Stimulated activated CD8-positive, alpha-beta memory T cell treated with anti-CD3 and anti-CD28 coated beads, Interleukin-7, amount 100 ng/mL, for 1 hour (primary cell): ENCODE measurements at places on chromosomes 12 and 14.

DNA sequence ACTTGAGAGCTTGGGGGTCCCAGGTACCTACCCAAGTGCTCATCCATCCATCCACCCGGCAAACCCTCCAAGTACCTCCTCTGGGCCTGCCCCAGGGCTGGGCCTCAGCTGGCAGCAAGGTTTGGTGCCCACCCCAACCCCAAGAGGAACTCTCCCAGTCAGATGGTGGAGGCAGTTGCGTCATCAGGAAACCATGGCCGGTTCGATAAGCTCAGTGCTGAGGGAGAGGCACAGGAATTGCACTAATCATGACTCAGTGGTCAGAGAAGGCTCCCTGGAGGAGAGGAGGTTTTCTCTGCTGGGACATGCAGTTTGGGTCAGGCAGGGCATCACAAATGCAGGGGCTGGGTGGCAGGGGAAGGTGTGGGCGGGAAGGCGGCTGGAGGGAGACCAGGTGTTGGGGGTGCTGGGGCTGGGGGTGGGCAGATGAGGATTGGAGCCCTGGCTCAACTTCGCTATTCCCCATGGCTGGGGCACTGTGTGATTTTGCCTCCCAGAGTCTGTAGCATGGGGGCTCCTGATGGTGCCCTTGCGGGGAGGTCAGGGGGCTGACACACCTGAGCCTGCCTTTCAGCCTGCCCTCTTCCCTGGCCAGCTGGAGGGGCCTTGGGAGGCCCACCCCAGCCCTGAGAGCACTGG is 32.2 kb downstream of the SH2B3 start:
- no peak for DNase-seq

DNA sequence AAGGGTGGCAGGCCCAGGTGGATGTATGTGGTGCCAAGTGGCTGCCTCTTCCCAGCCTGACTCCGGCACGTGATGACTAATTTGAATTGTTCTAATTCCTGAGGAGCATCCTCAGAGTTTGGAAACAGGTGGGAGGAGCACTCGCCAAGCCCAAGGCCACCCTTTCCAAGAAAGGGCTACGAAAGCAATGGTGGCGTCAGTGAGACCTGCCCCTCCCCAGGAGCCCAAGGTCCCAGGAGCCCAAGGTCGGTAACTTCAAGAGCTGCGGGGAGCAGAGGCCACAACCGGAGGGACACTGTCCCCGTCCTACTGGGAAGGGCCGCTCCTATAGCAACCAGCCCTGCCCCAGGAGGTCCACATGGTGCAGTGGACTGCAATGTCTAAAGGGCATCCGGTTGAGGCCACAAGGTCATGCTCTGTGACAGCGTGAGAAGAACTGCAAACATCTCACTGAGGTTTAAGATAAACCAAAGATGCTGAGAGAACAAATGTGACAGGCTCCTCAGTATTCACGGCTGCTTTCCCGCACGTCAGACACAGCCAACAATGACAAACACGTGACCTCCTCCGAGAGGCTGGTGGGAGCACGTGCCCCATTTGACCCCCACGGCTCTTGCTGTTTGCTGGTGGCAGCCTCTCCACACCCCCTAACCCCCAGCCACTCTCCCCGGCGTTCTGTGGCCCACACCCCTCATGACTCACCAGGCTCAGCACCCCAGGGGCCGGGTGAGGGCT is 79.6 kb downstream of the ITPK1 start:
- DNase-seq = no peak

DNA sequence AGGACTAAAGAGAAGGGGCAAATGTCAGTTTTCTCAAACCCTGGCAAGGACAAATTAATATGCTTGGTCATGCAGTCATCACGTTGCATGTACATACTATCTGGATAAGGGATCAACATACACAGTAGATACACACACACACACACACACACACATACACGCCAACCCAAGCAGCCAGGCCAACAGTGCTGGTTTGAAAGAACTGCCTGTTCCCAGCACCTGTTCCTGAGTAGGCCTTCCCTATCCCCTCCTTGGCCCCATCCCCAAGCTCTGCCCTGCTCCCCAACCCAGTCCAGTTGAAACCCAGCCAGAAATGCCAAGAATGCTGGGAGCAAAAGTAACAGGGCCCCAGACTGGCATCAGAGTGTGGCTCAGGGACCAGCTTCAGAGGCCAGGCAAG is 4.4 kb downstream of the ITGA7 start:
- no peak for DNase-seq

- no peak for DNase-seq
These were observed 69.2 kb downstream of the SLC25A47 start for GRCh38 chr14:100392356-100392755.

- DNase-seq = no peak
These were observed at the start of gene CCER1 for GRCh38 chr12:90954921-90955320. CCER1 (minus strand) TSS chr12:90955176; CDS start chr12:90954742, 434 bp downstream.

GRCh38 chr14:34502001-34502400 is 37.5 kb downstream of the EAPP start:
- no peak for DNase-seq

DNA sequence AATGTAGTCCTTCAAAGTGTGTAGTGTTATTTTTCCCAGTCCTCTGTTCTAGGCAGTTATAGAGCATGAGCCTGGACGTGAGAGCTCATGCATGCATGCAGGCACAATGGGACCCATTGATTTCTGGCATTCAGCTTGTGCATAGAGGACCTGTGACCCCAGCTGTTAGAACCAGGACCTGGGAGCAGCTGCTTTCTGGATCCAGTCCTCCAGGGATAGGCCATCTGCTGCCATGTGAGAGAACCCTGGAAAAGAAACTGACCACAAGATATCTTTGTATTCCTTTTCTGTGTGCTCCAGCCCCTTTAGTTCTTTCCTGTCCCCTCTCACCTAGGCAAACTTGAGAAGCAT is 76.9 kb downstream of the SUSD6 start:
- no peak for DNase-seq

GRCh38 chr12:26555139-26555538 is 277.9 kb downstream of the ITPR2 start:
- DNase-seq = no peak

DNA sequence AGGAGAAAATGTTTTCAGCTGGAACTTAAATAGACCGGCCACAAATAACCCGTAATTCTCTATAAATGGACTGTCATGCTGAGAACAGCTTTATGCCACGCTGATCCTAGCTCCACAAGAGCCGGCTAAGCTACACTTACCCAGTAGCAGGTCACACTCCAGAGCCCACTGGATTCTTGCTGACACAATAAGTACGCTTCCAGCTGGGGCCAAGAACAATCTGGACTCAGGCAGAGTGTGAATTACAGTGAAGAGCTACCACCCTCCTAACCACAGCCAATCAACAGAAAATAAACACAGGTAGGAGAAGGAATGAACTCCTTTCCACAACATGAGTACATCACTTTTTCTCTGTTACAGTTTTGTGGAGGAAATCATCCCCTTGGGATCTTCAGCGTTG is 531.3 kb downstream of the GALC start:
- DNase-seq = no peak

- no peak for DNase-seq
These were observed 150.9 kb upstream of the SLC38A2 start for GRCh38 chr12:46523446-46523845.

DNA sequence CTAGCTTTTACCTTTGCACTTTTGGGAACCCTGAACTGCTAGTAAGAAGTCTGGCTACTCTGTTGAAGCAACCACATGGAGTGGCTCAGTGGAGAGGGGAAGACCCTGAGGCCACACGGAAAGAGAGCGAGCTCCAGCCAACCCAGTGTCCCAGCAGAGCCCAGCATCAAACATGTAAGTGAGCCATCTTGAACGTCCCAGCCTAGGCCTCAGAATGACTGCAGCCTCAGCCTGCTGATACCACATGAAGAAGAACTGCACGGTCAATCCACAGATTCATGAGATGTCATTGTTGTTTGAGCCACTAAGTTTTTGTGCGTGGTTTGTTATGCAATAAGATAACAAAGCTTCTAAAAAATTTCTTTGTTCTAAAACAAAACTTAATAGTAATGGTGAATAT is 40.2 kb downstream of the TFCP2 start:
- DNase-seq = no peak

DNA sequence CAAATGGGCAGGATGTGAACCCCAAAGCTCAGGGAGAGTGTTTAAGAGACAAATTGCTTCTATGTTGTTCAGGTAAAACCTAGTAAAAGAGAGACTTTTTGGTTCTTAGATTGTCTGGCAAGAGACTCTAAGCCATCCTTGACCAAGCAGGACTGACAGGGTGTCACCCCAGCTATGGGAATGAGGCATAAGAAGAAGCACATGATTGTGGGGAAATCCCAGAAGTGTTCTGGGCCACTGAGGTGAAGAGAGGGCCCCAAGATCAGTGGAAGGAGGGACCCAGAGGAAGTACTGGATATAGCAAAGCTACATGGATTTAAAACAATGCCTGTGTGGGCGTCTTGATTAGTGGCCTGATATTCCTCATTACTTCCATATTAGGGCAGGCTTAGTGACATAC is 99.0 kb downstream of the SAMD4A start:
- DNase-seq = no peak

DNA sequence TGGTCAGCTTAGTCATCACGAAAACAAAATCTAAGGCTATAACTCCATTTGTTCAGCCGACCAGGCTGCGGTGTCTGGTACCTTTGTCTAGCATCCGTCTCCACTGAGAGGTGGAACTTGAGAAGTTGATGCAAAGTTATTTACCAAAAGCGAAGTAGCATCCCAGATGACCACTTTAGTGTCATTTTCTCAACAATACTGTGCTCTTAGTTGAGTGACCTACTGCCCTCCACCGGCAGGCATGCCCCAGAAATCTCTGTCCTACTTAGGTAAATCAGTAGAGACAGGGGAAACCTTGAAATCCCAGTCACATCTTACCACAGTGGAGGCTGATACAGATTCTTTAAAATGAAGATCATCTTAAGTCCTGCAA is 1.3 kb upstream of the ST8SIA1 start:
- DNase-seq = no peak

GRCh38 chr12:123427036-123427769 is 9.3 kb downstream of the RILPL2 start:
- DNase-seq = no peak

- no peak for DNase-seq
These were observed 10.6 kb downstream of the AHNAK2 start for GRCh38 chr14:104967386-104968152.

DNA sequence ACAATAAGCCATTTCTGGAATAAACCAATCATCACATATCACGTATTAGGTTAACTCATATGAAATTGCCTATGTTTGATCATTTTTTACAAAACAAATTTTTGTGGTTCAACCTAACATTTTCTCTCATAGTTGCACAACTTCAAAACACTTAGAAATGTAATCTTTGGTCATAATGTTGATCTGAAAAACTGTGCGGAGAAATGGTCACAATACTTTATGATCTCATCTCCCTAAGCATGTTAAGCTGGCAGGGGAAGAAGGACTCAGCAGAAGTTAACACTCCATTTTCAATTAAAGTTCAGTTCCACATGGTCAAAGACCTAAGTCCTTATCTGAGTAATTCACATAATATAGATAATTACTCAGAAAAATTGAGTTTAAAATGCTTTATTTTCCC is 194.8 kb downstream of the CAPZA3 start:
- DNase-seq = no peak

GRCh38 chr12:10497602-10498001 is 8.1 kb upstream of the EIF2S3B start:
- DNase-seq = peak; percentile 36

DNA sequence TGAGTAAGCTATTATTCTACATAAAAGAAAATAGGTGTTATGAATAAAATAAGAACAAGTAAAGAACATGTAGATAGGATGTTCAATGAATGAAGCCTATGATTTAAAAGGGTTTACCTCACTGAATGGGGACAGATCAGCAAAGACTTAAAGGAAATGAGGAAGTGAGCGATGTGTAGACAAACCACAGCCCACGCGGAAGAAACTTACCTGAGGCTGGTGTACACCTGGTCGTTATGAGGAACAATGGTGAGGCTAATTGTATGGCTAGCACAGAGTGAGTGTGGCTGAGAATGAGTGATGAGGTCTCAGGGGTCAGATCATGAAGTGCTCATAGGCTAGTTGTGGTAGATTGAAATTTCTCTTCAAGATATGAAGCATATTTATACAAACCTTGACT is 221.7 kb downstream of the ALG10B start:
- DNase-seq = no peak

DNA sequence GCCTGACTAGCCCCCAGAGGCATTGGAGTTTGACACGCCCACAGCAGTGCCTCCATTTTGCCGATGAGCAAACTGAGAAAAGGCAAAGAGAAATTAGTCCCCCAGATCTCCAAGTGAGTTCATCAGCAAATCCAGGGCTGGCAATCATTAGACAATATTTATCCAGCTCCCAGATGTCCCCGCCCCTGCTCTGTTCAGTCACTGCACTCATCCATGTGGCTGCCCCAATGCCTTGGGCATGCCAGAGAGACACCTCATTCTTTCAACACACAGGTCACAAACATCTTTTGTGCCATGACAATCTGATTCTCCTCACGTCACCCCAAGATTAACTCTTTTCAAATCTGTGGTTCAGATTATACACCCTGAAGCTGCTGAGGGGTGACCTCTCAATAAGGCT is 43.5 kb downstream of the DPF3 start:
- DNase-seq = no peak

- no peak for DNase-seq
These were observed 24.4 kb upstream of the CRACR2A start for GRCh38 chr12:3777206-3777809.

- DNase-seq = no peak
These were observed 50.0 kb downstream of the GPHB5 start for GRCh38 chr14:63268771-63269170.

DNA sequence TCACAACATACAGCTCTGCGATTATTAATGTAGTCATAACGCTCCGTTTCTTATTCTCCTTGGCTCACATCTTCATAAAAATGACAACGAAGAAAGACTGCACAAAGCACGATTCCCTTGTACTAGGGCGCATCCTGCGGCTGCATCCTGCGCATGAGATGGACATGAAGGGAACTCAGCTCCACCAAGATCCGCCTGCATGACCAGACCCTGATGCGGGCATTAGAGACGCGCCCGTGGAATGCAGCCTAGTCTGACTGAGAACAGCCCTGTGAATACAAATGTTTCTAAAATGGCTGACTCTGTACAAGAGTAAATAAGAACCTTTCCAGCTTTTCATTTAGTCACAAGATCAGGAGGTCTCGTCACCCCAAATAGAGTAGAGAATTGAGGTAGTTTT is 422.2 kb downstream of the NOVA1 start:
- no peak for DNase-seq

DNA sequence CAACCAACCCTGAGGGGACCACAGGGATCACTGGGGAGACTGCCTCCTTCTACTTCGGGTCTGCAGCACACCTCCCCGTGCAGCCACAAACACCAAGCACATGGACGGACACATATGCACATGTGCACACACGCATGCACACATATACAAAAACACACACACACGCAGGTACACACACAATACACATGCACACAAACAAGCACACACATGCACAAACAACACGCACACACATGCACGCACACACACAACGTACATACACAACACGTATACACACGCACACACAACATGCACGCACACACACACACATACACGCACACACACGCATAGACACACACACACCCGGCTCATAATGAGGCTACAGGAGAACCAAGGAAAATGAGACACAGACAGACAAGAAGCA is 203.6 kb downstream of the DPF3 start:
- DNase-seq = no peak
